ENCODE measurements at places on chromosomes 7 and 10.

DNA sequence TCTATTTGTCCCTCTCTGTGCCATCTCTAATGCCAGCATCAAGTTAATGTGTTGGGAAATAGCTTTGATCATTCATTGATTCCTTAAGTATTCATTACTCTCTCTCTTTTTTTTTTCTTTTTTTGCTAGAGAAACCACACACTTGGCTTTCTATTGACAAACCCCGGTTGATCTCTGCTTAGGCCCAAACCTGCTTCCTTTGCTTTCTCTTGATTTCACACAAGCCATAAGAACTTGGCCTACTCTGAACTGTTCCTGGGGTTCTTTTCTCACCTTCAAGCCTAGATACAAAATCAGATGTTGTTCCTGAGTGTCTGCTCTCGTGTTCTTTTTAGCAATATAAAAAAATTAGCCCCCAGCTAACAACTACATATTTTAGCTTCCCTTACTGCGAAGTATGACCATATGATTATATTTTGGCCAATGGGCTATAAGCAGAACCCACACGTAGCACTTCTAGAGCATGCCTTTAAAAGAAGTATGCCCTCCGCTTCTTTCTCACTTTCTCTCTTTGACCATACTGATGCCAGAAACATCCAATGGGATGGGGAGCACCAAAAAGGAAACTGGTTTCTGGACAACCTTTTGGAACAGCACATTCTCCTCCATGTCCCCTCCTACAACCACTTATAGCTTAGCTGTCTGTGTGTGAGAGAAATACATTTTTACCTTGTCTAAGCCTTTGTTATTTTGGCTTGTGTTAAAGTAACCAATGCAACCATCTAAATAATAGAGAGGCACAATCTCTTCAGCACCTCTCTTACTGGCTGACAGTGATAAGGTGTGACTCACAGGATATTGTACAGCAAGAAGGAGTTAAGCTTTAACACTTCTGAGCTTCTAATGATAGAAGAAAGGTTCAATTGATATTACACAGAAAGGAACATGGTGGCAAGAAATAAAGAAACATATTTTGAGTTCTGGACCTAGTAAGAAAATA lies 96.6 kb upstream of the LRRN3 start:
- DNase-seq: no peak

GRCh38 chr10:113712755-113713639 lies 33.3 kb downstream of the CASP7 start:
- no peak for DNase-seq

GRCh38 chr7:73683788-73684693 lies 644 bp downstream of the BUD23 start:
- DNase-seq: no peak

- no peak for DNase-seq
Observed at GRCh38 chr10:32308027-32308603, 38.8 kb downstream of the EPC1 start.

DNA sequence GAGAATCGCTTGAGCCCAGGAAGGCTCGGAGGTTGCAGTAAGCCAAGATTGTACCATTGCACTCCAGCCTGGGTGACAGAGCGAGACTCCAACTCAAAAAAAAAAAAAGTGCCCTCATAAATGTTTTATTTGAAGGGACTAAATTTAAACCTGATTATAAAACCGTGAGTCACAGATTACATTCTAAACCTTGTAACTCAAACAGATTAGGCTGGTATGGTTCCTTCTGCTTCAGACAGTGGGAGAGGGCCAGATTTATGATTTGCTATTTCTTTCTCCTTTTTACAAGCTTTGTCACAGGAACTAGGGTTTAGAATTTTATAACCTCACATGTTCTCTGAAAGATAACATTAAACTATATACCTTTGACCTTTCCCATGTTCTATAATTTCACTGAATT lies 801.2 kb upstream of the ZWINT start:
- DNase-seq: no peak

DNA sequence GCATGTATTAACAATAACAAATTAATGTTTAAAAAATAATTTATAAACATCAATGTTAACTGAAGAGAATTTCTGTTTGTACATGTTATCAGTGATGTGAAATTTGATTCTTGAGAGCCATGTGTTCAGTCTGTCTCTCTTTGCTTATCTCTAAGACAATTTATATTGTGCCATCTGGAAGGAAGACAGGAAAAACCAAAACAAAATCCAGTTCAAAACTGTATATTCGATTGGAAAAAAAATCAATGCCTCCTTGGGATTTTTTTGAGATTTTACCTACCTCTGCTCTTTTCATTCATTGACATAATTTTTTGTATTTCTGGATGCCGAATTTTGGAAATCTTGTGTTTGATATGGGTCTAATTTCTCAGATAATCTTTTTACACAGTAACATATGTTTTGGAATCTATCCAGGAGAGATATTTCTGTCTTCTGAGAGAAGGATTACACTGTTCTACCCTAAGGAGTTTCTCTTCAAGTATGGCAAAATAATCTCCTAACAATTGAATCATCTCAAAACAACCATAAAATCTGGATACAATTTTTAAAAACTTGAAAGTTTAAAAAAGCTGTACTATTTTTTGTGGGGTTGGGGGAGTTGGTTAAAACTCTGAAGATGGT lies 311.9 kb upstream of the GNAI1 start:
- no peak for DNase-seq

DNA sequence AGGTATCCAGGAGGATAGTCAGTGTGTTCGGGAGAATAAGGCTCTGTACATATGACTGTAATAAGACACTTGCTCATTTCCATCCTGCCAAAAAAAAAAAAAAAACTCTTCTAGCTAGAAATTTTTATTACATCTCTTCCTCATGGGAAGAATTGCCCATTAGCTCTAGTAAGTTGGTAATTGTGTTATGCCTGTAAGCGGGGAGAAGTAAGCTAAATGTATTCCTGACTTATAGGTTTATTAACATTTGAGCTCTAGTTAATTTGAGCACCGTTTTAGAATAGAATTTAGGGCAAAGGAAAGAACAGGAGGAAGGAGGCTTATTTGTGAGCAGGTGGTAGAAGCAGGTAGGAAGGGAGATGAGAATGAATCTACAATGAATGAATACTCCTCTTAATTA lies 1210.6 kb downstream of the SORCS1 start:
- DNase-seq: no peak

DNA sequence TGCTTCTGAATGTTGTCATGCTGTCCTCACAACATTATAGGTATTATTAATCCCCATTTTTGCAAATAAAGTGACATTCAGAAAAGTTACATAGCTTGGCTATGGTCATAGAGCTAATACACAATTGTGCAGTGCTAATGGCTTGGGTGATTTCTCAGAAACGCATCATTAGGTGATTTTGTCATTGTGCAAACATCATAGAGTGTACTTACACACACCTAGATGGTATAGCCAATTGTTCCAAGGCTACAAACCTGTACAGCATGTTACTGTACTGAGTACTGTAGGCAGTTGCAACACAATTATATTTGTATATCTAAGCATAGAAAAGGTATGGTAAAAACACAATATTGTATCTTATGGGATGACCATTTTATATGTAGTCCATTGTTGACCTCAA lies 91.0 kb downstream of the BTAF1 start:
- DNase-seq: no peak

DNA sequence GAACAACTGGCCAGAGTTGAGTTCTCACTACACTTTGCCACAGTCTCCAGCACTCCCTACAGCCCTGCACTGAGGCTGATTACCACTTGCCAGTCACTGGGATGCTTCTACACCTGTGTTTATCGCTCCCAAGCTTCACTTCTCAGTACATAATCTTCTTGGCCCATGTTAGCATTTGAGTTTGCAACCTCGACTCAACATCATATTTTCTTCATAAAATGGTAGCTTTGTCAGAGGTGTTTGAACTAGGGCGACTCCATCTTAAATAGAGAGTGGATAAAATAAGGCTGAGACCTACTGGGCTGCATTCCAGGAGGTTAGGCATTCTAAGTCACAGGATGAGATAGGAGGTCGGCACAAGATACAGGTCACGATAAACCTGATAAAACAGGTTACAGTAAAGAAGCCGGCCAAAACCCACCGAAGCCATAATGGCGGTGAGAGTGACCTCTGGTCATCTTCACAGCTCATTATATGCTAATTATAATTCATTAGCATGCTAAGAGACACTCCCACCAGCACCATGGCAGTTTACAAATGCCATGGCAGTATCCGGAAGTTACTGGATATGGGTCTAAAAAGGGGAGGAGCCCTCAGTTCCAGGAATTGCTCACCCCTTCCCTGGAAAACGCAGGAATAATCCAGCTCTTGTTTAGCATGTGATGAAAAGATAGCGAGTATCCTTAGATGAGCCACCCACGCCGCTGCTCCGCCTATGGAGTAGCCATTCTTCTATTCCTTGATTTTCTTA lies 105.8 kb upstream of the KLF6 start:
- DNase-seq: no peak

DNA sequence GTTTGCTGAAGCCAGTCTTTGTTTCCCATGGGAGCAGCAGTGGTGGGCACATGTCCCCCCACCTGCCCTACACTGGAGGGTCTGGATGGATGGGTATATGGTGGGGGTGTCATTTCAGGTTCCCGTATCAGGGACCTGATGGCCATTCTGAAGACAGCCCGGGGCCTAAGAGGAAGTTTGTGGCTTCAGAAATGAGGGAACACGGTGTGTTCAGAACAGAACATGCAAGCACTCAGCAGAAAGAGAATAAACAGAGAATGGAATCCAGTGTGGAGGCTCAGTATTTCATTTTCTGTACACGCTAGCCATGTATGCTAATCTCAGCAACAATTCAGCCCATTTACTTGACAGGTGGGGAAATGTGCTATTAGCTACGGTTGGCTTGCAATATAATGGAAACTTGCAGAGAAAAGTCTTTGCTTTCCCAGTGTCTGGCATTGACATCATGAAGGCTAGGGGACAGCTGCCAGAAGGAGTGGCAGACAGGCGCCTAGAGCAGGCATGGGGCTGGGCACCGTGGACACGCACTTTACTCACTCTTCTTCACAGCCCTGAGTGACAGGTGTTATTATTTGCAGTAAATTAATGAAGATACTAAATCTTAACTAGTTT lies 98.6 kb downstream of the ELMO1 start:
- DNase-seq: no peak

- DNase-seq: no peak
Observed at GRCh38 chr7:76316984-76317781, 14.7 kb downstream of the HSPB1 start.

DNA sequence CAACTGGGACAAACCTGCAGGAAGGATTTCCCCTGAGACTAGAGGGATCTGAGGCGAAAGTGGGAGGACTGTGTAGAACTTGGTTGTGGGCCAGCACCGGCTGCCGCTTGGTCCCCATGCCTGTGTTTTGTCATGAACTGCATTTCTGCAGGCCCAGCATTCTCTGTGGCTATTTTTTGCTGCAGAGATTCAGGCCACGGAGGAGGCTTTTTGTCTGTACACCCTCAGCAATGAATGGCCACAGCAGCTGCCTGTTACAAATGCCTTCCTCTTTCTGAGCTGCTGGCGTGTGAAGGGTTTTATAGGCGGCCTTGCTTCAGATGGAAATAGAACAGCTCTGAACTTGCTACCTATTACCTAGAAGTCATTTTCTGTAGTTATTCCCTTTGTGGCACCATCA lies 164.4 kb downstream of the SH2D4B start:
- no peak for DNase-seq

DNA sequence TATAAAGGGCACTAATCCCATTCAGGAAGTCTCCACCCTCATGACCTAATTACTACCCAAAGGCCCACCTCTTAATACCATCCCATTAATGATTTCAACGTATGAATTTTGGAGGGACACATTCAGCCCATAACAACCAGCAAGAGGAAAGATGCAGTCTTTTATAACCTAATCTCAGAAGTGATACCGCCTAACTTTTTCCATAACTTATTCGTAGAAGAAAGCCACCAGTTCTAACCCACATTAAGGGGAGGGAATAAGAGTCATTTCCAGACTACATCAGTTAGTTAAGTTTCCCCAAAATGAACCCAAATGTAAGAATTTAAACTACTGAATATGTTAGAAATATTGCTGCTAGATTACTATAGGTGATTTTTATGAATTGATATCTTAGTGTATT lies 32.1 kb upstream of the LHFPL3 start:
- no peak for DNase-seq
